Lower lobe of right lung (tissue), 2 donors: ENCODE measurements at places on chromosomes 5 and 9.

GRCh38 chr5:150234576-150235499 lies 45.0 kb downstream of the SLC6A7 start:
- no peak for DNase-seq

DNA sequence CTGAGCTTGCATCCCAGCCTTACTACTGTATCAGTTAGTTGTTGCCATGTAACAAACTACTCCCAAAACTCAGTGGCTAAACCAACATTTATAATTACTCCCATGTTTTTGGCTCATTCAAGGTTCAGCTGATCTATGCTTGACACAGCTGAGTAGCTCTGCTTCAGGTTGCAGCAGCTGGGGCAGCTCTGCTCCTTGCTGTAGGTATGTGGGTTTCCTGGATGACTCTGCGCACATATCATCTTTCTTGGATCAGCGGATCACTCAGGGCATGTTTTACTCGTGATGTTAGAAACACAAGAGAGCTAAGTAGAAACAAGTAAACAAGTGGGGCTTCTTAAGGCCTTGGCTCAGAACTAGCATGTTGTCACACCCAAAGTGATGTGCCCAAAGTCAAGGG lies 15.1 kb downstream of the TEK start:
- no peak for DNase-seq

- DNase-seq = no peak
Measured at GRCh38 chr5:178536541-178537466, 53.4 kb downstream of the COL23A1 start.

DNA sequence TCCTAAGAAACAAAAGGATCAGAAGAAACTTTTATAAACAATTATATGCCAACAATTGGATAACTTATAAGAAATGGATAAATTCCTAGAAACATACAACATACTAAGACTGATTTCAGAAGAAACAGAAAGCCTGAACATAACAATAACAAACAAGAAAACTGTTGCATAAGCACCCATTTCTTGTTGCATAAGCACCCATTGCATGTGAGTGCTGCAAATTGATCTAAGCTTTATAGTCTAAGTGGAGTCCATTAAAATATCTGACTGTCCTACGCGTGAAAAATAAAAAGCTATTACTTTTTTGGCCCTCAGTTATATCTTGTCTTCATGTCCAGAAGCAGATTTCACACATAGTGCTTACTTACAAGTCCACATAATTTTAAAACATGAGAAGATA lies 19.3 kb downstream of the TYRP1 start:
- DNase-seq = no peak

GRCh38 chr5:115295777-115296123 lies 704 bp downstream of the CCDC112 start:
- no peak for DNase-seq

DNA sequence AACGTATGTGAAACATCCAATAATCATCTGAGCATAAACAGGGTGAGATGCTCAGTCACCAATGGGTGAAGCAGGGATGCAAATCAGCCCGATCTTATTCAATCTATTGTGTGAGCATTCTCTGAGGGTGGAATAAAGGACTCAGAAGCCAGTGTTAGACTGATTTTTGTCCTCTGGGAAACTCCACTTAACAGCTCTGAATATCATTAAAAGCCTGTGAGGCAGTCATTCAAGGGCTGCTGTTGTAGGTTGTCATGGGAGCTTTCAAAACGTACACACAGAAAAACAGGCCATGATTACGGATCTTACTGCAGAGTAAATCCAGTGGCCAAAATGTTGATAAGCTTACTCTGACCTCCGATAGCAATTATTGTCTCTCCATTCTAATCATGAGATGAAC lies 266.5 kb upstream of the EFNA5 start:
- DNase-seq = no peak

DNA sequence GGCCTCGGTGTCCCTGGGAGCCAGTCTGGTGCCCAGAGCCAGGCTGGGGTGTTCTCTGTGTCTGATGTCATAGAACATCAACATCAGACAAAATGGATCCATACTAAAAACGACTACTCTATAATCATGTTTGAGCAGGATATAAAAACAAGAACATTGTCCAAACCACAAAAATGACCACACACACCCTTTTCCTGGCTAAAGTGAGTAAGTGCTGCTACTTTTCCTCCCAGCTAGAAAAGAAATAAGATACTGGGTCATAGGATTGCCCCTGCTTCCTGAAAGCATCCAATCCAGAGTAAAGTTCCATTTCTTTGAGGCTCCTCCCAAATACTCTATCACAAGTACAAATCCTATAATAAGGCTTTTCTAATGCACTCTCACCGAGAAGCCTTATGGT lies 19.7 kb upstream of the TRAF1 start:
- no peak for DNase-seq

DNA sequence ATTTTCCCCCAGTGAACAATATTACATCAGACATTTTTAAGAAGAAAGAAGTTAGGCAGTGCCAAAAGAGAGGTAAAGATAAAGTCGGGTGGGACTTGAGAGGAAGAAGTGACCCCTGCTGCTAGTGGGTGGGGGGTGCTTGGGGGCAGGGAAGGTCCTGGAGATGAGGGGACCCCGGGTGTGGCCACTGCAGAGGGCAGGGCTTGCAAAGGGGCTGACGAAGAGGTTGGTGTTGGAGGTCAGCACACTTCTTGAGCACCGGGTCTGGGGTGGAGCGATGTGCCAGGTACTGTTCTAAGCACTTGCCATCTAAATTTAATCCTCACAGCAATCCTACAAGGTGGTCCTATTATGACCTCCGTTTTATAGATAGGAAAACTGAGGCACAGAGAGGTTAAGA lies 62.0 kb downstream of the AMBP start:
- no peak for DNase-seq
